Adrenal gland (tissue), 19 donors: ENCODE measurements at places on chromosomes 12 and 14. TPM values are rescaled to one million over a fixed set of nuclear protein-coding genes. Genes with fewer than 3 reads are reported as not detected.

- no peaks in the 10 kb centered on the region for H3K27me3 ChIP-seq
- H3K27ac ChIP-seq = no peak overlapping the region
- H3K4me3 ChIP-seq = no peak overlapping the region
- DNase-seq = no peak
- H3K36me3 ChIP-seq = no peaks in the 10 kb centered on the region
- no peaks in the 10 kb centered on the region for H3K4me1 ChIP-seq
Observed at GRCh38 chr14:74267588-74267987, 28.3 kb downstream of the VSX2 start.

DNA sequence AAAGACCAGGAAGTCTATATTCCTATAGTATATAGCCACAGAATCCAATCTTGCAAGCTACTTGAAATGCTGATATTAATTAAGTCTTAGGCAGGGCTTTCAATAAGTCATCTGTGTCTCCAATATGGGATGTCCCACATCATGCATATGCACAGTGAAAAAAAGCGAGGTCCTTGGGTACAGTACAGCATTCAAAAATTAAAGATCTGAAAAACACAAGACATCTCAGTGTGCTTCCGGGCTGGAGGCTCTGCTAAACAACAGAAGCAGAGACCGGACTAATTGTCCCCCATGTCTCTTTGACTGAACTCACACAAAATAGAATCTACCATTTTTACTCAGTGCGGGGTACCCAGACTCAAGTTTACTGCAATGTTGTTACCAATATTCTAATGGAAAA lies 156.0 kb downstream of the DAD1 start:
- H3K27me3 ChIP-seq = no peaks in the 10 kb centered on the region
- H3K27ac ChIP-seq = no peak overlapping the region
- no peaks in the 10 kb centered on the region for H3K36me3 ChIP-seq
- H3K4me3 ChIP-seq = no peak overlapping the region
- DNase-seq = no peak

GPN3 gene
- total RNA-seq = 18.2 TPM

KDM2B gene
- 17.3 TPM for total RNA-seq

INHBE gene
- total RNA-seq = not detected

DNA sequence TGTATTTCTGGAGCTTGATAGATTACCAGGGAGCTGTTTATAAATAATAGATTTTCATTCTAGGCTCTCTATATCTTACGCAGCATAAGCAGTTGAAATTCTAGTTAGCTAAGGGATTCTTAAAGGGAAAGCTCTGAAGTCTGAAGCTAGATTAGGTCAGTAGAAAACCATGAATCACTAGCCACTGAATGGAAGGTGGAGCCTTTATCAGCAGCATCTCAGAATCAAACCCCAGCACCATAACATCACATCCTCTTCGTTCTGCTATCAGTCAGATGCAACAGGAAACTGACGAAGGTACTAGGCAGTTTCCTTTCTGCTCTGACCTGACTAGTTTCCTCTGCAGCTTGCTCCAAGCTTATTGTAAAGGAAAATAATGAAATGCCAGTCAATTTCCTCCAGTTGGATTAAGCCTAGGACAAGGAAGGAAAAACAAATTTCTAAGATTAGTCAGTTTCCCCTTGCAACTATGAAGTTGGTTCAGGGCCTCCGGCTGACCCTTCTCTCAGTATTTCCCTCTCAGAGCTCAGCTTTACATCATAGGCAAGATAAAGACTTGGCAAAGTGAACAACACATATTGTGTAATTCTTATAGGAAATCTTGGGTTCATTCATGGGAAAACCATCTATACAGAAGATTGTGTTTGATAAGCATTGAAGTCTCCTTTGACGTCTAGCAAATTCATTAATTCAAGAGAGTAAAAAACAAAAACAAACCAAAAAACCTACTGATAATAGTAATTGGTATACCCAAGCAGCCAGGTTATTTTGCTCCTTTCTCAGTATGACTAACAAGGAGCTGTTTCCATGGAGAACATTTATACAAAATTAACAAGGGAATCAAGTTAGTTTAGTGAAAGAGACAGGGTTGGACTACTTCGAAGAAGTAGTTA lies 43.4 kb upstream of the CFAP54 start:
- H3K27me3 ChIP-seq = no peaks in the 10 kb centered on the region
- H3K4me1 ChIP-seq = no peaks in the 10 kb centered on the region
- H3K36me3 ChIP-seq = no peaks in the 10 kb centered on the region

DNA sequence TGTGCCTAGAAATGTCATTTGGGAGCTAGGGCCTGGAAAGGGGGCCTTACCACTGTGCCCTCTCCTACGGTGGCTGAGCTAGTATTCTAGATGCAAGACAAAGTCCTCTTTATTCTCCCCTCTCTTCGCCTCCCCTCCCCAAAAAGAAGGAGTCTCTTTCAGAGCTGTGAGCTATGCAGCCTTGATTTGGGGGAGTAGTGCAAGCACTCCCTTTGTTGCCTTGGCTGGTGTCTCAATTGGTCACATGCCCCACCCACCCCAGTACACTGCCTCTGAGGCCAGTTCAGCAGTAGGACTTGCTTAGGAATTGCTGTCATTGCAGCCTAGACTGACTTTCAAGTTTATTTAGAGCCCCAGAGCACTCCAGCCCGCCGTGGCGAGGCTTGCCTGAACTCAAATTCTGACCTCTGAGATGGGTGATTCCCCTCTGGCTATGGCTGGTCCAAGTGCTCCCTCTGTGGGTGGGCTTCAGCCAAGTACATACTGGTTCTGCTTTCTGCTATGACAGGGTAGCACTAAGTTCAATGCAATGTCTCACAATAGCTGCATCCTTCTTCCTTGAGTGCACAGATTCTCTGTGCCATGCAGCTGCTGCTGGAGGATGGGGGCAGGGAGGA lies 37.0 kb upstream of the FBXO33 start:
- H3K27ac ChIP-seq = no peak overlapping the region
- H3K27me3 ChIP-seq = no peaks in the 10 kb centered on the region
- no peaks in the 10 kb centered on the region for H3K4me1 ChIP-seq
- no peak for DNase-seq

NDUFA9 gene
- total RNA-seq = 47.8 TPM

GRCh38 chr12:69851976-69852375 lies 26.9 kb downstream of the MYRFL start:
- DNase-seq = no peak
- no peak overlapping the region for H3K27ac ChIP-seq
- no peaks in the 10 kb centered on the region for H3K4me1 ChIP-seq
- no peaks in the 10 kb centered on the region for H3K36me3 ChIP-seq
- H3K27me3 ChIP-seq = no peaks in the 10 kb centered on the region
